ENCODE measurements at places on chromosomes 1 and 21.

DNA sequence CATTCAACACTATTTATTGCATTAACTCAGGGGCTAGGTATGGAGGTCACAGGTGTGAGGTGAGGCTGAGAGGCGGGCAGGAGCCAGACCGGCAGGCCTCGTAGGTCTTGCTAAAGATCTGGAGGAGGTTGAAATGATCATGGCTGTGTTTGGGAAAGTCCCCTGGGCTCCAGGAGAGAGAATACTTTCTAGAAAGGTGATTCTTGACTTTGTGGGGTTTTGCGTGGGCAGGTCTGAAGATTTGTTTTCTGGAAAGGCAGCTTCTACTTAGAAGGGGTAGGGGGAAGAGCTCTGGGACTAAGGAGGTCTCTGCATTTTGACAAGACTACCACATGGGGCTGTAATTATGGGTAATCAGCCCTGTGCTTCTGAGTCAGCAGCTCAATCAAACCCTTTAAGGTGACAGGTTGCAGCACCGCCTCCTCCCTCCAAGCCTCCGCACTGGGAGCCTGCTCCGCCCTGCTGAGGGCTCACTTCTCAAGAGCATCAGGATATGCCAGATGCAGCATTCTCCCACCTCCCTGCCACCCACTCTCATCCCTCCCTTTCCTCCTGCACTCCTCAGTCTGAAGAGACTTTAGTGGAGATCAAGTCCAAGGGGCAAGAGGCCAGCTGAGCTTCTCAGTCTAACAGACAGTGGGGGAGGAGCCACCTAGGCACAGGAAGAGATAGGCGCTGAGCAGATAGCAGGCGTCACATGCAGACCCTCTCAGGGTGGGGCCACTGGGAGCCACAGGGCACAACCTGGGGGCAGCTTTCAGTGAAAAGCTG, 30.5 kb downstream of the SLC30A1 start:
- DNase-seq = no peak

GRCh38 chr1:237390823-237391222, 348.8 kb downstream of the RYR2 start:
- DNase-seq = no peak

DNA sequence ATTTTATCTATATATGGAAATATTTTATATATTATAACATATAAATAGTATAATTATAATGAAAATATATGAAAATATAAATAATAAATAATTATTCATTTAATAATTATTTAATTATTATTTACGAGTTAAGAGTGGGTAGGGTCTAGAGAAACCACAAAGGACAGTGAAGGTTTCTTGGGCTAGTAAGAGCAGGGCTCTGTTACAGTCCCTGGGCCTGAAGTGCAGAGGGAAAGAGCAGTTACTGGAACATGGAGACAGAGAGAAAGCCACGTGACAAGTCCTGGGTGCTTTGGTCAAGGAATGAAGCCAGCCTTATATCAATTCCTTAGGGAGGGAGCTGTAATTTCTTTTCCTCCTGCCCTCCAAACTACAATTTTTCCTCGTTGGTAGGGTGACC, 117.2 kb upstream of the OLIG2 start:
- DNase-seq = no peak

DNA sequence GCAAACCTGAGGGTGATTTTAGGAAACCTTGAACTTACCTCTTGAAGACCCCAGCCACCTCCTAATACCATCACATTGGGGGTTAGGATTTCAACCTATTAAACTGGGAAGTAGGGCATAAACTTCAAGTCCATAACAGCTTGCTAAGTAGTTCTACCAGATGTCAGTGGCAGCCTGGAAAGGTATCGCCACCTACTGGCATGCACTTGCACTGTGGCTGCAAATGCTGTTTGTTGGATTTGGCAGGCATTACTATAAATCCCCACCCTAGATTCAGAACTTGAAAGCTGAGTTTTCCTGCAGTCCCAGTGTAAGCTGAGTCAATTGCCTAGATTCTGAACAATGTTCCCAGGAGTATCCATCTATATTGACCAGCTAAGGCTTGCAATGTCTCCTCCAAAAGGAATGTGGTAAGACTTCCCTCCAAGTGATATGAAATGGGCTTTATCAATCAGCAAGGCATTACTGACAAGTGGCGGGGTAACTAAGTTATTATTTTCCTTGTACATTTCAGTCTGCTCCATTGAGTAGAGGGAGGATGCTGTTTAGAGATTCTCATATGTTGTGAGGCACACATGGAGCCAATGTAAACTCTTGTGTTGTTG, 474.5 kb downstream of the PTPRC start:
- no peak for DNase-seq

DNA sequence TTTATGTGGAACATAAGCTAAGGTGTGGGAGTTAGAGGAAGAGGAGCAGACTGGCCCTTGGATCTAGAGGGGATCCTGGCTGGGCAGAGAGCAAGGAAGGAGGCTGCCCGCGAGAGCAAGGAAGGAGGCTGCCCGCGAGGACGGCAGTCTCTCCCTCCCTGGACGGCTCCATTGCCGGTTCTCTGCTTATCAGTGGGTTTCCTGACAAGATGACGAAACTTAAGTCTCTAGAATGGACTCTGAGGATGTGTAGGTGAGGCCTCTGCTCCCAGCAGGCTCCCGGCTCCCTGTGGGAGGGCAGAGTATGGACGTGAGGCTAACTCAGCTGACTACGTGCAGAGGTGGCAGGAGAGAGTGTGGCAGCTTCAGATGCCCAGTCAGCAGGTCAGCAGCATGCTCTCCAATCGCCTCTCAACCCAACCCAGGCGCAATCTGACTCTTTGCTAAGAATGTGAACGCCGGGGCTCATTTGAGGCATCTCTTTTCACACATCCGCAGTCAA, 6.1 kb downstream of the MYBPHL start:
- no peak for DNase-seq

DNA sequence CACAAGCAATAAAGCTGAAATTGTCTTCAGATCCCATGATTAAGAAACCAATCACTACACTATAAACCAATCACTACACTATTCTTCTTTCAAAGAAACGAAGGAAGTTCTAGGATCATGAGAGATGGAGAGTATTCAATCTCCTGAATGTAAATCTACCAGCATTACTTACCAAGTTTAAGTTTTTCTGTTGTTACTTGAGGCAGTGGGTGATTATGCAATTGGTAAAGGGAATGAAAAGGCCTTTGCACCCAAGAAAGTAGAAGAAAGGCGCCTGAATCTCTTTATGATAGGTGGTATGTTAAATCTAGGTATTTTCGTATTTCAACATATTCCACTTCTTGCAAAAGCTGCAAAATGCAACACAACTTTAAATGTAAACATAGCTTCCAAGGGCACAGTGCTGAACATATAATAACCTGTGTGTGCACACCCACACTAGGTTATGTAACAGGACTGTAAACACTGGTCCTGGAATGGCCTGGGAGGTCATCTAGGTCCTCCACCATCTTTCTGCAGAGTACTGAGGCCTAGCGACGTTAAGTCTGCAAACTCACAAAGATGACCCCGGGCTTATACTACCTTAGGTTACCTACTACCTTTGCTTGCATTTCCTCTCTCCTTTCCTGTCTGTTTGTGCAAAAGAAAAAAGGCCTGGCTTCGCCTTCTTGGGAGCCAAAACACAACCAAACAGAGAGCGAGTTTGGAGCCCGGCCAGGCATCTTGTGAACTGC, 1.1 kb upstream of the UAP1 start:
- DNase-seq = no peak

DNA sequence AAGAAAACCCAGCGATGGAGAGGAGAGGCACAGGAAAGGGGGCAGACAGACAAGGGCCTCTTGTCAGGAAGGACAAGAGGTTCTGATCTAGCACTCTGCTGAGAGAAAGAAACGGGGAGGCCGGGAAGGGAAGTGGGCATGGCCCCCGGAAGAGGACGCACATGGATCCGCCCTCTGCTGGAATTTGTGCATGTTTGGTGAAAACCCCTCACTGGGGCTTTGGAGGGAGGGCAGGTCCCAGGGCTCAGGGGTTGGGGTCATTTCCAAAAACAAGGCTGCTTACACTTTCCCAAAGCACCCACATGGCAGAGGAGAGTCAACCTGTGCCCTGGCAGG, 32.4 kb upstream of the ECE1 start:
- DNase-seq = no peak

DNA sequence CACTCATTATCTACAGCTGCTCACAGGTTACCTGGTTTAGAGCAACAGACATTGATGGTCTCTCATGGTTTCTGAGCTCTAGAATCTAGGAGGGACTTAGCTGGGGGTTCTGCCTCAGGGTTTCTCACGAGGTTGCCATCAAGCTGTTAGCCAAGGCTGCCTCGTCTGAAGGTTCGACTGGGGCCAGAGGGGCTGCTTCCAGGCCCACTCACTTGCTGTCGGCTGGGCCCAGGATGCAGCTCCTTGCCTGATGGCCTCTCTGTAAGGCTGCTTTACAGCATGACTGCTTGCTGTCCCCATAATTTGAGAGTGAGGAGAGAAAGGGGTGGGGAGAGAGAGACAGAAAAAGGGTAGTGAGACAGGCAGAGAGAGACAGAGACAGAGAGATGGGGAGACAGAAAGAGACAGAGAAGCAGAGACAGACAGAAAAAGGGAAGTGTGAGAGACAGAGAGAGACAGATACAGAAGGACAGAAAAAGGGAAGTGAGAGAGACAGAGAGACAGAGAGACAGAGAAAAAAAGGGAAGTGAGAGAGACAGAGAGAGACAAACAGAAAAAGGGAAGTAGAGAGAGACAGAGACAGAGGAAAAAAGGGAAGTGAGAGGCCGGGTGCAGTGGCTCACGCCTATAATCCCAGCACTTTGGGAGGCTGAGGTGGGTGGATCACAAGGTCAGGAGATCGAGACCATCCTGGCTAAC, 106.8 kb upstream of the C1orf174 start:
- DNase-seq = no peak
